ENCODE measurements at places on chromosomes 5 and 9.
A peak's percentile ranks its signal among the peaks of the same experiment; 100 is the strongest.

DNA sequence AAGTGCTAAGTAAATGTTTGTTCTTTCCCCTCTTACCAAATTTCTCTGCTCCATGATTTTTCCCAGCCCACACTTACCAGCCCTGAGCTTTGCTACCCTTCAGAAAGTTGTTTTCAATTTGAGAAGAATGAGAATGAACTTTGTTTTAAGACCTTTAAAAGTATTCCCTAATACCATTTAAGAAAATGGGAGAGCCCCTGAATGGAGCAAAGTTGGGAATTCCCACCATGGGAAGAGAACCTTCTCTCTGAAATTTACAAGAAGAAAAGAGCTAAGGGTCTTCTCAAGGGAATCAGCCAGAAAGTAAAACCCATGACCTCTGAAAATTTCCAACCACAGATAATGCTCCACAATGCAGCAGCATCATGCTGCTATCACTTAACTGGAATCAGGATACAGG lies 17.7 kb downstream of the ZNF366 start:
- DNase-seq: no peak

GRCh38 chr9:123933440-123934212 lies 3.7 kb upstream of the DENND1A start:
- DNase-seq: no peak

DNA sequence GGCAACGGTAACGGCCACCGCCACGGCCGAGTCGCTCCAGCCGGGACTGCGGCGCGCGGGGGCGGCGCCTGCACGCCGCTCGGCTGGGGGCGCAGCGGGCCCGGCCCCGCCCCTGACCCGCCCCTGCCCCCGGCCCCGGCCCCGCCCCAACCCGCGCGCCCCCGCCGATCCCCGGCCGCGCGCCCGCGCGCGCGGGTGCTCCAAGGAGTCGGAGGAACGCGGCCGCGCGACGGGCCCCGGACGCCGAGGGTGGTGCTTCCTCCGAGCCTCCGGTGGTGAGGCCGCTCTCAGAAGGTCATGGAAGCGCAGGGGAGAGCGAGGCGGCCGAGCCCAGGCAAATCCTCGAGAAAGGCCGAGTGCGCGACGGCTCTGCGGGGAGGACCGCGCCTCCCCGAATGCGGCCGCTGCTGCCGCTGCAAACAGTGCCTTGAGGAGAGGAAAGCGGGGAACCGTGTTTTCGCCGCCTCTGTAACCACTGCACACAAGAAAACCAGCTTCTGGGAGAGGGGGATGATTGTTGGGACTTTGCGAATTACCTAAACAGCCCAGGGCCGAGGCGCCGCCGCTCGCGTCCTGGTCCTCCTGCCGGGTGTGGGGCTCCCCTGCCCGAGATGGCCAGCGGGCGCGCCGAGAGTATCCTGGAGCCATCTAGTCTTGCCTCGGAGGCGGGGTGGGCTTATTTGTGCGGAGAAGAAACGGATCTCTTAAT lies at the start of gene LIFR:
TSS of gene LIFR (minus strand) at position 48 of the 709 bp plus-strand sequence. CDS start 25,999 bp downstream, outside the sequence.
- DNase-seq: peak; percentile 88

DNA sequence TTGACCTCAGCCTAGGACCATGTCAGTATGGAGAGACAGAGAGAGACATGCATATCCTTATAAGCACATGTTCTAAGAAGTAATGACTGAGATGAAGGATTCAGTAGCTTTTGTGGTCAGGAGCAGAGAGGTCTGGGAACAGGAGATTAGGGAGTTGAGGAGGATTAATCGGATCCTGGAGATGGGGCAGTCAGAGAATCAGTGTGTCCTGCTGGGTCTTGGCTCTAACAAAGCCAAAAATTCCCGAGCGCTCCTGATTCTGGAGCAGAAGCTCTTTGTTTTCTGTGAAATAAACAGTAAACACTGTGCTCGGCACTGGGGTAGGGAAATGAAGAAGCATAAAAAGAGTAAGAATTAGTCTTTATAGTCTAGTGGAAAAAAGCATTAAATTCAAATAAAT lies 520.0 kb upstream of the CLINT1 start:
- DNase-seq: no peak

GRCh38 chr5:72698481-72698880 lies 118.0 kb upstream of the TNPO1 start:
- DNase-seq: no peak

DNA sequence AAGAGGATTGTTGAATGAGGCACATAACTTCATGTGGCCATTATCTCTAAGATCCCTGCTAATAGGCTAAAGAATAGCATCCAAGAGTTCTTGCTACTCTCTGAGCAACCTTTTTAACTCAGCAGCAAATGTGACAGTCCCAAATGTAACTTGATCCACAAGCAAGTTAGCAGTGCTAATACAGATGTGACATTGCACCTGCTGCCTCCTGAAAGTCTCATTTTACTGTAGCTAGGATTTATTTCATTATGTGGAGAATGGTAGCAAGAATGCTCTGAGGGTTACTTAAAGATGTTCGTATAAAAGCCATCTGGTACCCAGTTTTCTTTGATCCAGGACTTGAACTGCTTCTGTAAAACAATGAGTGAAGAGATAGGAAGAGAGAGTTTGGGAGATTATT lies 45.8 kb downstream of the CDH10 start:
- DNase-seq: no peak

- no peak for DNase-seq
Observed at GRCh38 chr5:59767211-59767605, 126.3 kb downstream of the PDE4D start.
